ENCODE measurements at places on chromosomes 5 and 9. TPM values are rescaled to one million over a fixed set of nuclear protein-coding genes. Genes with fewer than 3 reads are reported as not detected.

DNA sequence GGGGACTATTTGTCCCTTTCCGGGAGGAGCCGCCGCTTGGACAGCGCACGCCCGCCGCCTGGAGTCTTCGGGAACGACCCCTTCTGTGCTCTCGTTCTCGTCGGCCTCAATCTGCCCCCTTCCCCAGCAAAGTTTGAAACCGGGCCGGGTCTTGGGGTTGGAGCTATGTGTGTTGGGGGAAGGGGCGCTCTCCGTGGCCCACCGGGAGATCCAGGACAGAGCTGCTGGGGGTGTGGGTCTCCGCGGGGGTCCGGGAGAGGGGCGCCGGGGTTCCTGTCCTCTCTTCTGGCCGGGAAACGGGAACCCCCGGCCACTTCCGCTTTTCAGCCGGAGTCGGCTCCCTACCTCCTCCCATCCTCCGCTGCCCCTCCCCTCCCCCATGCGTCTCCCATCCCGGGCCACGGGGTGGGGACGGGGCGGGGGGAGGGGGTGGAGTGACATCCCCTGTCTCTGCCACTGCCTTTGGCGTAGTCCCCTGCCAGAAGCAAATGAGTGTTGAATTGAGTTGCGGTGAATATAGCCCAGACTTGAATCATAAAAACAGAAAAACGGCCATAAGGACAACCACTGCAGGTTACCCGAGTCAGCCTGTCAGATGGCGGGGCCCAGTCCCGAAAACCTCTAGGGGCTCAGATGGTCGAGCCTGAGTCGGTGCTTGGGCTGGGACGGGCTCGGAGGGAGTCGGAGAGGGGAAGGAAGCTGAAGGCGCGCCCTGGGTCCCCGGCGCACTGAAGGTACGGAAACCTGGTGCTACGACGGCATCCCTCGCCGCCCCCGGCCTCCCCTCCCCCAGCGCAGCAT is 1.1 kb downstream of the CPLX2 start:
- no peak for DNase-seq
- no peak overlapping the region for H3K27ac ChIP-seq

DNA sequence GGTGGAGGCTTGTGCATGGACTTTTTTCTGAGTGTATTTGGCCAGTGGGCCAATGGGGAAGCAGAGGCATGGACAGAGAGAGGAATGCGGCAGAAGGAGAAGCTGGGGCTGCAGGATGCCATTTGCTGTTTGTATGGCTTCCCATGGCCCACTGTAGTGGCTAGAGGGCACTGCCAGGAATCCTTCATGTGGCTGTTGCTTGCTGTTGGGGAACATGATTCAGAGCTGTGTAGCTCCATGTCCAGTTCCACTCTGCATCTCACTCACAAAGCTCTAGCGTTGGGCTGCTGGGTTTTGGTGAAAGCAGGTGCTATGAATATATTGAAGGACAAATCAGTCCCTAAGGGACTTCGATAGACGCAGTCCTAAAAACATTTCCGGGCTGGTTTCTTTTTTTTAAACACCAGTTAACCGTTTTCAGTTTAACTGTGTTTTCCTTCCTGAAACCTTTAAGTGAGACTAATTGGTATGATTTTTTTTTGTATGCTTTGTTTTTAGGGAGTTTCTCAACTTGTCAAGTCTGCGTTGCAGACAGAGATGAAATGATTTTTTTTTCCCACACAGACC is 51.3 kb downstream of the SLC22A5 start:
- peak overlapping the region; percentile 14 for H3K4me3 ChIP-seq
- H3K4me1 ChIP-seq: peaks cover 91% of the 10 kb centered on the region
- H3K27ac ChIP-seq: peak overlapping the region; percentile 83
- H3K27me3 ChIP-seq: no peaks in the 10 kb centered on the region
- peaks cover 26% of the 10 kb centered on the region for H3K36me3 ChIP-seq

- H3K4me3 ChIP-seq: no peak overlapping the region
- no peaks in the 10 kb centered on the region for H3K4me1 ChIP-seq
- DNase-seq: no peak
- H3K27ac ChIP-seq: no peak overlapping the region
These were observed 288.6 kb downstream of the CDH9 start for GRCh38 chr5:26749829-26750228.

DNA sequence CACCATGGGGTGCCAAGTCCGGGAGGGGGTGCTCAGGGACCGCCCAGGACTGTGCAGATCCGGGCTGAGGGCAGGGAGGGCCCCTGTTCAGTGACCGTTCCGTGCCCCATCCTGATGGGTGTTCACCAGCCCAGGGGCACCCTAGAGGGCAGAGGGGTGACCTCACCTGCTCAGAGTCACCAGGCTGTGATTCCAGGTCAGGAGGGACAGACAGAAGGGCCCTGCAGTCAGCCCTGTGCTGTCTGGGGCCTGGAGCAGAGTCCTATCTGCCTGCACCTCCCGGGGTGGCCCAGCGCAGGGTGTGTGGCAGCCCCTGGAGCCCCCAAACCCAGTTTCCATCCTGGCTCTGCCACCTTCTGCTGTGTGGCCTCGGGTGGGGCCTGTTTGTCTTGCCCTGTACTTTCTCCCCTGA is 241.9 kb downstream of the PBX3 start:
- H3K4me1 ChIP-seq: no peaks in the 10 kb centered on the region
- no peaks in the 10 kb centered on the region for H3K36me3 ChIP-seq
- DNase-seq: no peak
- no peaks in the 10 kb centered on the region for H3K27me3 ChIP-seq

GRCh38 chr9:94706922-94707321 is 19.6 kb upstream of the AOPEP start:
- peaks cover 11% of the 10 kb centered on the region for H3K27me3 ChIP-seq
- no peak overlapping the region for H3K27ac ChIP-seq
- H3K4me1 ChIP-seq: no peaks in the 10 kb centered on the region

- no peaks in the 10 kb centered on the region for H3K27me3 ChIP-seq
- no peak overlapping the region for H3K27ac ChIP-seq
- H3K4me3 ChIP-seq: no peak overlapping the region
- no peak for DNase-seq
- no peaks in the 10 kb centered on the region for H3K36me3 ChIP-seq
These were observed 22.1 kb upstream of the TPD52L3 start for GRCh38 chr9:6305954-6306563.

GRCh38 chr9:125477089-125477544 is 215.5 kb downstream of the GAPVD1 start:
- H3K4me3 ChIP-seq: no peak overlapping the region
- peaks cover 14% of the 10 kb centered on the region for H3K36me3 ChIP-seq
- H3K27me3 ChIP-seq: no peaks in the 10 kb centered on the region
- H3K4me1 ChIP-seq: no peaks in the 10 kb centered on the region

DNA sequence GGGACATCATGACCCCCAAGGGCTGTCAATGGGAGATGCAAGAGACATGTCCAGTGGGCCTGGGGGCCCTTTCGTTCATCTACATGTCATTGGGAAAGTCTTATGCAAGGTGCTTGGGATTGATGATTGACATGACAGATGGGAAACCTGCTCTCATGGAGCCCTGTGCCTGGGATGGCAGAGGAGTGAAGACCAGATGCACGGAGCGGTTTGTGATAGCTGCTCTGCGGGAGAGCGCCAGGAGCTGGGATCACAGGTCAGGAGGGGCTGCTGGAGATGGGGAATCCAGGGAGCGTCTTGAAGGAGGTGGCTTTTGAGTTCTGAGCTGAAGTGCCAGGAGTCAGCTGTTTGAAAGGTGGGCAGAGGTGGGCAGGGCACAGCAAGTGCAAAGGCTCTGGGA is 104.3 kb downstream of the FGF18 start:
- no peaks in the 10 kb centered on the region for H3K27me3 ChIP-seq
- no peaks in the 10 kb centered on the region for H3K4me1 ChIP-seq
- no peak overlapping the region for H3K4me3 ChIP-seq
- no peak overlapping the region for H3K27ac ChIP-seq

GRCh38 chr9:69173891-69174615 is at the start of gene TJP2:
Gene TJP2, plus strand, starts transcription at chr9:69174277. Its CDS starts 96 bp downstream, at chr9:69174373.
- DNase-seq: peak; percentile 67
- H3K36me3 ChIP-seq: no peaks in the 10 kb centered on the region
- H3K27me3 ChIP-seq: peaks cover 36% of the 10 kb centered on the region

GRCh38 chr5:14156290-14156649 is 13.1 kb downstream of the TRIO start:
- no peaks in the 10 kb centered on the region for H3K4me1 ChIP-seq
- H3K36me3 ChIP-seq: no peaks in the 10 kb centered on the region
- DNase-seq: no peak
- peaks cover 7% of the 10 kb centered on the region for H3K27me3 ChIP-seq
- no peak overlapping the region for H3K27ac ChIP-seq

DNA sequence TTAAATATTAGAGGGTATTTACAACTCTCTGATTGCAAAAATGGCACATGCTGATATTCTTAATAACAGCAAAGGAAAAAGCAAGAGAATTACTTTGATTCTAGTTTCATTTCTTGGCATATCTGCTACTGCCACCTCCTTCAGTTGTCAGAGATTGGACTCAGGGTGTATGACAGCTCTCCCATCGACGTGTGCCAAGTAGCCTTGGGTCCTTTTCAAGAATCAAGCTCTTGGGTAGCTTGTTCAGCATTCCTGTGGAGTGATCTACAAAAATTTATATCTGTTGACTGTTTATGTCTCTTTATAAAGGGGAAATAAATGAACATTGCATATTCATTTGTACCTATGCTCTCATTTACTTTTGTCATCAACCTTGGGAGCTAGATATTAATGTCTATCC is 315.6 kb downstream of the PRR16 start:
- H3K27me3 ChIP-seq: no peaks in the 10 kb centered on the region
- no peak overlapping the region for H3K27ac ChIP-seq
- no peak overlapping the region for H3K4me3 ChIP-seq
- no peak for DNase-seq

The S1PR3 gene
- total RNA-seq: 0.70 TPM

The HTR4 gene
- total RNA-seq: not detected

The ADGRD2 gene
- not detected for total RNA-seq

Measured in activated CD4-positive, alpha-beta memory T cell treated with anti-CD3 and anti-CD28 coated beads for 36 hours (primary cell).